ENCODE measurements at places on chromosomes 5 and 9. TPM values are rescaled to one million over a fixed set of nuclear protein-coding genes. Genes with fewer than 3 reads are reported as not detected.

GRCh38 chr5:104538734-104539133 is 976.1 kb upstream of the NUDT12 start:
- no peak for DNase-seq

DNA sequence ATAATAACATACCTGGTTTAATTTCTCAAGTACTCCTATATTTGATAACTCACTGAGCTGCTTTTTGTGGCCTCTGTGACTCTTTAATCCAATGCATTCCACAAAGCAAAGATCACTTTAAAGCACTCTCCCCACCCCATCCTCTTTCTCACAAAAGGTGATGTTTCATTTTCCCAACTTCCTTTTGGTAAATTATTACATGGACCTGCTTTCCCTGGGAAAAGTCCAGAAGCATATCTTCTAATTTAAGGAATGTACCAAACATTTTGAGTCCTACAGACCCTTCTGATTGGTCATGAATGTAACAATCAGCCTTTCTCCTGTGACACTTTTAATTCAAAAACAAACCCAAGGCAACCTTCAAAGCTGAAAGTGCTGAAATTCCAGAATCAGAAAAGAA is 71.1 kb downstream of the MLLT3 start:
- DNase-seq = no peak

- no peak for DNase-seq
These were observed 51.1 kb downstream of the PDE6A start for GRCh38 chr5:149893403-149893931.

DNA sequence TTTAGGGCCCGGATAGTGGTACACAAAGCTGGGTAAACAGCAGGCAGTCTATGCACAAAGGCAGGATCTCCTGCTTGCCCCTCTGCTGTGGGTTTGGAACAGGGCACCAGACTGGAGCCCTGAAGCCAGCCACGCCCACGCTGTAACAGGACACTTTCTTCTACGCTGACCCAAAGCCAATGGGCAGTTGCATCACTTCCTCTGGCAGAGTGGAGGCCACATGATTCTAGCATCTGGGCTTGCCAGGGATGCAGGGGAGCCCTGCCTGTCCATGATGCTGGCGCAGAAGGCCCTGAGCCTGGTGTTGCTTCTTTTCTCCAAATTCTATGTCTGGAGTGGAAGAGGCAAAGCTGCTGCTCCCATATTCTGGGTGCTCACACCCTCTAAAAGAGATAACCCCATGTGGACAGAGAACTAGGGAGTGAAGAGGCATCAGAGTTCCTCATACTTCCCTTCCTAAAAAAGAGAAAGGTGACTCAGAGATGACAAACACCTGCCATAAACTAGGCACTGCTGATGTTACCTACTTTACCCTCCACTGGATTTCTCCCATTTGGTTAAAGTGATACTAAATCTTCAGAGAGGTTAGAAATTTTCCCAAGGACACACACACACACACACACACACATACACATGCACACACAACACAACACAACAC is 260.3 kb upstream of the KLF4 start:
- no peak for DNase-seq

GRCh38 chr9:13446938-13447842 is 167.7 kb upstream of the MPDZ start:
- DNase-seq = no peak

The IL7R gene
- total RNA-seq = 117 TPM

The BARX1 gene
- total RNA-seq = 3.8 TPM

The SLC46A2 gene
- total RNA-seq = not detected

The TSLP gene
- total RNA-seq = 0.99 TPM
